Effector CD8-positive, alpha-beta T cell (primary cell): ENCODE measurements at places on chromosomes 16 and 17.

DNA sequence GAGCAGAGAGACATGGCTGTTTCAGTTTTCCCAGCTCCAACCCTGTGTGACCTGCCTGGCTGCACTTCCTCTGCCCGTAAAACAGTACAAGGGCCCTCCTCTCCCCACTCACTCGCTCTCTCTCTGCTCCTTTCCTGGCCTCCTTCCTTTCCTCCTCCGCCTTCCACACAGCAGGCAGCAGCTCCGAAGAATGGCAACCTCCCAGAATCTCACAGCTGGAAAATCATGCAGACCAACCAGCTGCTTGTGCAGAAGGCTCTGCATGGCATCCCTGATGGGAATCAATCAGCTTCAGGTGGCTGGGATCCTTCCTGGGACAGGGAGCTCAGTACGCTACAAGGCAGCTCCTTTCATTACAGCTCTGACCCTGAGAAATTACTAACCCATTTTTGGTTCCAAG lies 27.4 kb downstream of the TMEM132E start:
- no peak for DNase-seq

- no peak for DNase-seq
Measured at GRCh38 chr17:78950870-78951269, 25.7 kb upstream of the TIMP2 start.

DNA sequence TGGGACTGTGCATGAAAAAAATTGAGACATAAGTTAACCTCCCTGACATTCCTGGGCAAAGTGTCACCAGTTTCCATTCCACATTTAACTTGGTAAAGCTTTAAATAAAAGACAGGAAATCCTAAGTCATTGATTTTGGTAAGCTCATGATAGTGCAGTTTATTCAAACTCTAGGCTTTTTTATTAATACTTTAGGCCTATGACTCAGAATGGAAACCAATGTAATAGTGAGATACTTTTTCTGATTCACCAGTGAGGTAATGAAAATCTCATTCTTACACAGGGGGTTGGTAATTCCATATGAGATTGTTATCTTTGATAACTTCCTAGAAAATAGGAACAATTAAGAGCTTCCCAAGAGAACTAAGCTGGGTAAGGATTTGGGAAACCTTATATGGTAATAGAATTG lies 91.1 kb downstream of the NLK start:
- no peak for DNase-seq

DNA sequence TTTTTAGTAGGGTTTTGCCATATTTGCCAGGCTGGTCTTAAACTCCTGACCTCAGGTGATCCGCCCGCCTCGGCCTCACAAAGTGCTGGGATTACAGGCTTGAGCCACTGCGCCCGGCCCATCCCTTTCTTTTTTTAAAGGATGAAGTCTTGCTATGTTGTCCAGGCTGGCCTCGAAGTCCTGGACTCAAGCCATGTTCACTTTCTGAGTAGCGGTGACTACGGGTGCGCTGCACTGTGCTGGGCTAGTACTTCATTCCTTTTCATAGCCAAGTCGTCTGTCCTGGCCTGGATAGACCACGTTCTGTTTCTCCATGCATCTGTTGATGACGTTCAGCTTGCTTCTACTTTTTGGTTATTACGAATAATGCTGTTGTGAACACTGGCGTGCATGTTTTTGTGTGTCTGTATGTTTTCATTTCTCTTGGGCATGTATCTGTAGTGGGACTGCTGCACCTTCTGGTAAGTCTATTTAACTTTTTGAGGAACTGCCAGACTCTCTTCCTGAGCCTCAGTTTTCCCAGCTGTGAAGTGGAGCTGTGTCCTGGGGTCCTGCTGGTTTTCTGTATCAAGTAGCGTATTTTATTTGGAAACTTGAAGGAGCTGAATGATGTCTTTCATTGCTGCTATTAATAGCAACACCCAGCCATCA lies 40.0 kb upstream of the GSE1 start:
- DNase-seq: no peak

GRCh38 chr16:70808371-70808770 lies 7.4 kb upstream of the VAC14 start:
- no peak for DNase-seq

DNA sequence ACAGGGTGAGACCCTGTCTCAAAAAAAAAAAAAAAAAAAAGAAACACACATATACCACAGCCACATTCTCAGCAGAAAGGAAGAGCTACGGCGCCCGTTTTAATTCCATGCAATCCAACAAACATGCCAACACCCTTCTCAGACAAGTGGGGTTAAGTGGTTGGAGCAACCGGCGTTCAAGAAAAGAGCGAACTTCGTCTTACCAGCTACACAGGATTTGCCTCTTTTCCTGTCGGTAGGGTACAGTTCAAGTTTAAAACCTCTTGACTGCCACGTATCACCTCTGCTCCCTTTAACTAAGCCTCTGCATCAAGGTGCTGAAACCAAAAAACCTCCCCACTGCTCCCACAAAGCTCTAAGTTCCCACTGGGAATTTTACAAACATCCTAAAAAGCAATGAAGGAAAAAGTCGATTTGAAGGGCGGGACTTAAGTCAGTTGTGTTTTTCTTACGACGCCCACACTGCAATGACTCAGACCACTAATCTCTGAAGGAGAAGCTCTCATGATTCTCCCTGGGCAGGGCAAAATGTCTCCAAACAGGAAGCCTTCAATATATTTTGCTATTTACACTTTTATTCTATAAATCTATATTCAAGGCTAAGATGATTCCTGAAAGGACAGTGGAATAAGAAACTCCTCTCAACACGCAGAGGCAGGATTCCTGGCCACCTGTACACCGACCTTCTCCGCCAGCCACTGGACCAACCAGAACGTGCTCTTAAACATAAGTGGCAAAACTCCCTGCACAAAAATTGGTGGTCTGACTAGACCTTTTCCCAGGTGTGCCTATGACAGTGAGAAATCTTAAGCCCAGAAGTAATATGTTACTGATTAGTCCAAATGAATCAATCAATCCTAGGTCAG lies 18.8 kb downstream of the SRP68 start:
- no peak for DNase-seq

GRCh38 chr16:48617711-48618148 lies 7.8 kb upstream of the N4BP1 start:
- no peak for DNase-seq

DNA sequence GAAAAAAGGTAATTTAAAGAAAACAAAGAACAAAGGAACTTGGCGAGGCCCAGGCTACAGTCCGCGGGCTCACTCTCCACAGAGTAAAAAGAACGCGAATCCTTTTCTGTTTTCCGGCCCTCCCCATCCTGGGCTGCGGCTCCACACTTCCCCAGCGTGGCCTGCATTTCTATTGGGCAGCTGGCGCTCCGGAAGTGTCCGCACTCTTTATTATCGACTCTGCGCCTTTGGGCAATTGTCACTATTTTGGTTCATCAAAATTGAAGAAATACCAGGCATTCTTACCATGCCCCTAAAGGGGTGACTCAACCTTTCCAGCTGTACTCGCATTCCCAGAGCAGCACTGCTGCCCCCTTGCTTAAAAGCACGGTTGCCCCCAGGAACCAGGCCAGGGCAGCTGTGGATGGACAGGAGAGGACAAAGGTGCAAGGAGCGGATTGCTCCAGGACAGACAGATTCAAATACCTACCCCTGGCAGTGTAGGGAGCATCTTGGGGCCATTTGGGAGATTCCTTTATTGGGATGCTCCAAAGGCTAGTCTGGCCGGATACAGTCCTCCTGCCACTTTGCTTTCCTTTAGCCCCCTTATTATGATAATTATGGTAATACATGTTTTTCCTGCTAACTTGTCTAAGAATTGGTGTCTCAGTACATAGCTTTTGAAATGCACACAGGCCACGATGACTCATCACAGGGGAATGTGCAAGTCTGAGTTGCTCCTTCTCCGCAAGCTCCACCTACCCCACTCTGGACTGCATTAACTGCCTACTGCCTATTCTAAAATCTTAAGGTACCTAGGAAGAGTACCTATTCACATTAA lies 985 bp upstream of the SLFN12 start:
- peak; percentile 4 for DNase-seq

- DNase-seq: no peak
Measured at GRCh38 chr17:50593321-50593720, 32.8 kb downstream of the CACNA1G start.
